Left renal cortex interstitium (tissue), 4 donors: ENCODE measurements at places on chromosomes 16 and 17.

- no peak for DNase-seq
These were observed 585.4 kb downstream of the WWOX start for GRCh38 chr16:78684655-78685375.

DNA sequence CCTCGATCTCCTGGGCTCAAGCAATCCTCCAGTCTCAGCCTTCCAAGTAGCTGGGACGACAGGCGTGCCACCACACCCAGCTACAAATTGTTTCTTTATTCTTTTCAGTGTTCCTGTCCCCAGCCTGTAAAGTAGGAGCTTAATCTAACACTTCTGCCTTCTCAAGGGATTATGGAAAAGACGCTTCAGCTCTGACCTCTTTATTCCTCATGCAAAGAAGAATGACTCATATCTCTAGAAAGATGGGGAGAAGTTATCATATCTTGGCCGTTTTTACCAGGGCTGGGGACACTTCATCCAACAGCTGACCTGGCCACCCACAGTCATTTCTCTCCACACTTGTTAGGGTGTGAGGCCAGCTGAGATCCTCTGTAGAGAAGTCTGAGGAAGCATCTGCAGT, 172.6 kb downstream of the HAPSTR1 start:
- DNase-seq, result no peak

GRCh38 chr17:73592501-73592961, 51.7 kb downstream of the SDK2 start:
- no peak for DNase-seq

DNA sequence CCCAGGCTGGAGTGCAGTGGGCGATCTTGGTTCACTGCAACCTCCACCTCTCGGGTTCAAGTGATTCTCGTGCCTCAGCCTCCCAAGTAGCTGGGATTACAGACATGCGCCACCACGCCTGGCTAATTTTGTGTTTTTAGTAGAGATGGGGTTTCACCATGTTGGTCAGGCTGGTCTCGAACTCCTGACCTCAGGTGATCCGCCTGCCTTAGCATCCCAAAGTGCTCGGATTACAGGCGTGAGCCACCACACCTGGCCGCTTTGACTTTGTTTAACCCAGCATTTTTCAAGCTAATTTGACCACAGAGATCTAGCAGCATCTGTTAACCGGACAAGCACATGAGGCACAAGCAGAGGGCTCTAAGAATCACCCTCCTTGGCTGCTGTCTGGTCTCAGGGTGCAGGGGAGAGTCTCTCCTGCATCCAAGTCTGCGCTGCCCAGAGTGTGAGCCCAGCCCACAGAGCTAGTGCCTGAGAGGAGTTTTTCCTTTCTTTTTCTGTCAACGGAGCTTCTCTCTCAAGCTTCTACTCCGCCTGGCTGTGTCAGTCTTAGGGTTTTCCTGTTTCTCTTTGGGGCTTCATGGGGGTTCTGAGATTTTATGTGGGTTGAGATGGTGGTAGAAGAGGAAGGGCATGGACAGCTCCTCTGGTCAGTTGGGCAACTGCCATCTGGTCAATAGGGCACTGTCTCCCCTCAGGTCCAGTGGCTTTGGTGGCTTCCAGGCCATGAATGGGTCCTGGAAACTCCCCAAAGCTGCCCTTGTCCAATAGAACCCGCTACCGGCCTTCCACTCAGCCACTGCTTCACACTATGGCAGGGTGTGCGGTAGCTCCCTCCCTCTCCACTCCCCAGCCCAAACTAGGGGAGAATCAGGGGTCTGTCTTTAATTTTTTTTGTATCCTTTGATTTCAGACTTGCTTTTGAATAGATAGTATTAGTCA, 59.6 kb downstream of the TNFRSF13B start:
- no peak for DNase-seq

GRCh38 chr17:18963126-18964017, 11.4 kb downstream of the SLC5A10 start:
- DNase-seq, result no peak

DNA sequence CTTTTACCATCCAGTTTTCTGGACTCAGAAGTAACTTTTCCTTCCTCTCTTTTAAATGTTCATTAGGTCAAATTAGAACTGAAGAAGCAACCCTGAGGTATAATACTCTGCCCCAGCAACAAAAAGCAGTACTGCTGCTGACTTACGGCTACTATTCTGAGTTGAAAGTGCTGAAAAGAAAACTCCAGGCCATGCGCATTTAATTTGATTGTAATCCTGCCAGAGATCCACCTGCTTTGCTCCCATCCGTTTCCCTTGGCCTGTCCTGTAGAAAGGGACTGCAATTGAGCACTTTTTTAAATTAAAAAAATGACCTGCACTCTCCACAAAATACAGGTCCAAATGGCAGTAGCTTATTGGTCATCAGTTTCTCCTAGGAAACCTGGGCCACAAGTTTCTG, 61.6 kb downstream of the PITPNC1 start:
- no peak for DNase-seq

- no peak for DNase-seq
These were observed 9.9 kb upstream of the KDM8 start for GRCh38 chr16:27193300-27193990.

GRCh38 chr16:85206472-85207356, 94.4 kb upstream of the CIBAR2 start:
- DNase-seq, result no peak

GRCh38 chr16:50311134-50311528, 44.8 kb downstream of the ADCY7 start:
- no peak for DNase-seq

GRCh38 chr17:4710693-4711634, 532 bp downstream of the ARRB2 start:
- DNase-seq, result no peak

DNA sequence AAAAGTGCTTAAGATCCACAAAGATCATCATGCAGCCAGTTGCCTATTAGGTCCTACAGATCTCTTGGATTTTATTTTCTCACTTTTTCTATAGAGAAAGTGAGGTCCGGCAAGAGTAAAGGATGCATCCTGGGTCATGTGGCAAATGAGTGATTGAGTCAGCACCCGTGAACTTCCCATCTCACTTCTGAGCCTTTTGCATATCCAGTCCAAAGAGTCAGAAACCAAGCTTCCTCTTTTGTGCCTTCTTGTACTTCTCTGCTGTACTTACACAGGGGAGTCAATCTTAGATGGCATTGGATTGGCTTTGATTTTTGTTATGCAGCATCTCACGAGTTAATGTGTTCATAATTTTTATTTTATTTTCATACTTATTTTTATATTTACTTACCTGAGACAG, 114.2 kb upstream of the IRX5 start:
- DNase-seq, result no peak

DNA sequence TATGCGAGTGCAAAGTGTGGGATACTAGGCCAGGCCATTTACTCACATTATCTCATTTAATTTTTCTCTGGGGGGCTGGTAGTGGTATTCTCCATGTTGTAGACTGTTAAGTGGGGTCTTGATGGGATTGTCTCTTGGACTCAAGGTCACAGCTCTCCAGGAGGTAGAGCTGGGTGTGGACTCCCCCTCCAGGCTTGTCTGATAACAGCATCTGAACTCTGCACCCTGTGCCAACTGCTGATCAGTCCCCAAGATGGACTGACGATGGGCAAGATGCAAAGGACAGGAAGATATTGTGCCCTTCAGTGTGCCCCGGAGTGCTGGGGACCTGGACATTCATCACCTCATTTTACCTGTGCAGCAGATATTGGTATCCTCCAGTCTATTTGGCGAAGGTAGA, 147.8 kb downstream of the MSI2 start:
- DNase-seq, result no peak

GRCh38 chr16:57357330-57358085, 1.1 kb upstream of the CCL22 start:
- DNase-seq, result no peak

DNA sequence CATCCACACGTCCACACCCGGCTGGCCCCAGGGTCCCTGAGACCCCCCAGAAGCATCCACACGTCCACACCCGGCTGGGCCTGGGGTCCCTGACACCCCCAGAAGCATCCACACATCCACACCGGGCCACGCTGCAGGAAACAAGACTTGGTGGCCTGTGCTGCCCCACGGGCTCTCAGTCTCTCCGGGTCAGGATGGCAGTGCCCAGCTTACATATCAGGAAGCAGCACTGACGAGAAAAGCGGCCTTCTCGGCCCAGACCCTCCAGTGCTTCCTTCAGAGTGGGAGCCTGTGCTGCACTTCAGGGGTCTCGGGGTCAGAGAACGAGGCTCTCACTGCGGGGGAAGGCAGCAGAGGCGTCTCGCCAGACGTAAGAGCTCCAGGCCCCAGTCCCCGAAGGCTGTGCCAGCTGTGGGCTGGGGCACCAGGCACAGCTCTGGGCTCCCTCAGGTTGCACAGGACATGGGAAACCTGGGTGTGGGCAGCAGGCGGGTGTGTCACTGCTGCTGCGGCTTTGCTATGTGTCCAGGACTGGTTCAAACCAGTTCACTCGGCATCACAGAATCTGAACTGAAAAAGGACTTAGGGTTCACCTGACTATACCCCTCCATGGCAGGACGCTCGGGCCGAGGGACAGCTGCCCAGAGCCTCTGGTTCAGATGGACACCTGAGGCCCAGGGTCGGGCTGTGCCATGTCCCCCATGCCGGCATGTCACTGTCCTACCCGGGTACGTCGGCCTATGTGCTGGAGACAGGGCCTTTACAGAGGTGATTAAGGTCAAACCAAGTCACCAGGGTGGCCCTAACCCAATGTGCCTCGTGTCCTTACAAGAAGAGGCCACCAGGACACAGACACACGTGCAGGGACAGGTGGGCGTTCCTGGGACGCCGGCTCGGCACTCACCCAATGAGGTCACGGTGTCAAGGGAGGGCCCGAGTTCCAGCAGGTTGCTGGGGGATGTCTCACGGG, 40.2 kb upstream of the CHMP6 start:
- DNase-seq, result no peak
